NCI-H1417 treated with DMSO at 0.1 percent for 48 hours (cell line): ENCODE measurements at places on chromosomes 2 and 18.

DNA sequence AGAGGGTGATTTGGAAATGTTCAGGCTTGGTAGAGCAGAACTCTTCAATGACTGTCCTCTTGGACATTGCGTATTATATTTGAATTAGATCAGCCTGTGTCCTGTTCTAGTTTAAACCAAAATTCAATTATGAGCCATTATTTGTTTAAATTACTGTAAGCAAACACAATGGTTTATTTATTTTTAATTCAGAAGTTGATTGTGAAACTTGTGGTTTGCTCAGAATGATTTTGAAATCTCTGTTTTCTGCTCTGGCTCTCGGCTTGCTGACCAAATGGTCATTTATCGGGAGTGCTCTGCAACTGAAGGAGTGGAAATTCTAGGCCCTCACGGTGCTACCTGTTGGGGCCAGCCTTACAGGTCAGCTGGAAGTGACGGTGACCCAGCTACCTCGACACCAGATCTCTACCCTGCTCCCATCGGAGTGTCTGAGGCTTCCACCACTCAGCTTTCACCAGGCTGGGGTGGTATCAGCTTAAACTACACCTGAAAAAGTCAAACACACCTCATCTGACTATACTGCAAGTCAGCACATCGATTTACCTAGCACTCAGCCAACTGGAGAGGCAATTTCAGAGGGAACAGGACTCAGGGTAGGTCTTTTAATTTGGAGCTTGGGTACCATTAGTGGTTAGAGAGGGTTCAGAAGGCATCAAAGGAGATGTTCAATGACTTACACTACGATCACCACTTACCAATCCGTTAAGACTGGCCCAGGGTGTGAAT lies 36.8 kb upstream of the GPD2 start:
- no peak for DNase-seq

DNA sequence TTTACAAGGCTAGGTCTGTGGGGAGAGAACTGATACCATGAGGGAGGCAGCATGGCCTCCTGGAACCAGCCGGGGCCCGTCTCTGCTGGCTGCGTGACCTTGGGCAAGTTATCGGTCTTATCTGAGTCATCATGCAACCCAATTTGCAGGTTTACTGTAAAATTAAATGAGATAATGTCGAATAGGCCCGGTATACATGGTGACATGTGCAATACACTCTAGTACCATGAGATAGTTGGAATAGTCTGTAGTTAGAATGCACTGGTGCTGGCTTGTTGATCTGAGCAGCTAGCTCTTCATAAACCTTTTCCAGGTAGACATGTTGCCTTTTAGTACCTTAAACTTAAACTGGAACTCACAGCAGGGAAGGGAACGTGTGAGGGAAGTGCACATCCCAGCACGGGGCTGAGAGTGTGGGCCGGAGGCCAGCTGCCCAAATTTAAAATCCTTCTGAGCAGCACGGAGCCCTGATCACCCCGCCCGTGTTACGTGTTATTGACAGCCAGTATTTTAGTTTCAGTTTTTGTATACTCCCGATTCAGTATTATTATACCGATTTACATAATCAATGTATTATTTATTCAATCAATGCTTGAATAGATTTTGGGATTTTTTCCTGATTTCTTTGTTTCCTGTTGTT lies 72.4 kb upstream of the HS6ST1 start:
- no peak for DNase-seq

GRCh38 chr18:22286585-22286984 lies 117.2 kb downstream of the GATA6 start:
- no peak for DNase-seq

DNA sequence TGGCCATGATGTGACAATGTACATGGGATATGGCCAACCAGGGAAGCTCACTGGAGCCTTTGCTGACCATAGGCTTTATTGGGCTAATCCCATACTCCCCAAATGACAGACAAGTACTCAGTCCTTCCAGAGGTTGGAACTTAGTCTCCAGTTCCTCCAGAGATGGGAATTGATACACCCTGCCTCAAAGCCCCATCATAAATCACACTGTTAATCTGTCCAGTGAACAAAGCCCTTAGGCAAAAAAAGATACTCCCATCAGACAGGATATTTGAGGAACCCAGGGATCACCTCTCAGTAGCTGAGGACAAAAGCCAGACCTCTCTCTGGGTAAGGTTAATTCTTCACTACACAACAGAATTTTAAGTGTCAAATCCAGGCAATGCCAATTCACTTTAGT lies 247.5 kb upstream of the CDH20 start:
- peak; percentile 56 for DNase-seq

DNA sequence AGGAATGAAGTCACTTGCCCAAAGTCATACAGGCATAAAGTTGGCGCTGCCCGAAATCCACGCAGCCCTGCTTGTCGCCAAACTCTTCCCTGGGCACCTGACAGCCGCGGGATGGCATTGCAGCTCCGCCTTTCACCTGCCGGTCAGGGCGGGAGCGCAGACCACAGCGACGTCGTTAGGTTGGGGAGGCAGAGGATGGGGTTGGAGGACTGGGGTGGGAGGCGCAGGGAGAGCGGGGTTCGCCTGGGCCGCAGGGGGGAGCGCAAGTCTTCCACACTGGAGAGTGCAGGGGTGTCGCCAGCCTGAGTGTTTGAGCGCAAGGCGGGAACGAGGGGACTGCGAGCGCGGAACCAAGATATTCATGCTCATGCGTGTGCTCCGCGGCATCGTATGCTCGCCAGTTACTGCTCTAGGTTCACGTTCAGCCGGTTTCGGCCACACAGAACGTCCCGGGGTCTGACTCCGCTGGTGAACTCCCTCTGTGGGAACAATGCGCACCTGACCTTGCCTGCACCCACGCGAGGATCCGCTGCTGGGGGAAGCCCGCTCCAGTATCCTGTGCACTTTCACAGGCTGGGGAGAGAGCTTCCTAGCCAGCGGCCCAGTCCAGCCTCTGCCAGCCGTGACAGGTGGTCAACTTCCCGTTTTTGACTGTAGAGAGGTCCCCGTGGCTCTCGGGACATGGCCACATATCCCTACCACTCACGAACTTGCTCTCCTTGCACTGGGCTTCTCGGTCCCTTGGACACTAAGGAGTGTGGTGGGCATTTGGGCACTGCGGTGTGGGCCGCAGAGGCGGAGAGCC lies 767 bp upstream of the NPPC start:
- no peak for DNase-seq

GRCh38 chr2:23235736-23236135 lies 149.2 kb upstream of the KLHL29 start:
- no peak for DNase-seq

DNA sequence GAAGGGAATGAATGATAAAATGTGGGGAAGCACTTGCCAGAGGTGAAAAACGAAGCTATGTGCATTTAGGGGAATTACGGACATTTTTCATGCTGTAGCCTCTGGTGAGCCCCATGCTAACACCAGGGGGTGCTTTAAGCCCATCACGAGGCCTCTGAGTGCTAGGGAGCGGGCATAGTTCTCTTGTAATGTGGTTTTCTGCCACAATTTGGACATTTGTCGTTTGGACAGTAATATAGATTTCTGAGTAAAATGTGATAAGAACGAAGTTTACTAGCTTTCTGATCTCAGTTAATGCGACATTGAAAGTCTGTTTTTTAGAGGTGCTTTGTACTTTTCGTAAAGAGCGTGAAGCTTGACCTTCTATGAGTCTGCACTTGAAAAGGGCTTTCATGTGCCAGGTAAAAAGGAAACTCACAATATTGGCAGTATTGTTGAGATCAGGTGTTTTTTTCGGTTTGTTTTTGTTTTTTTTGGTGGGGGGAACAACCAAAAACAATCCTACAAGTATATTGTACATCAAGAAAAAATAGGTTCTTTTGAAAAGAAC lies 50.6 kb downstream of the TRAF3IP1 start:
- no peak for DNase-seq

DNA sequence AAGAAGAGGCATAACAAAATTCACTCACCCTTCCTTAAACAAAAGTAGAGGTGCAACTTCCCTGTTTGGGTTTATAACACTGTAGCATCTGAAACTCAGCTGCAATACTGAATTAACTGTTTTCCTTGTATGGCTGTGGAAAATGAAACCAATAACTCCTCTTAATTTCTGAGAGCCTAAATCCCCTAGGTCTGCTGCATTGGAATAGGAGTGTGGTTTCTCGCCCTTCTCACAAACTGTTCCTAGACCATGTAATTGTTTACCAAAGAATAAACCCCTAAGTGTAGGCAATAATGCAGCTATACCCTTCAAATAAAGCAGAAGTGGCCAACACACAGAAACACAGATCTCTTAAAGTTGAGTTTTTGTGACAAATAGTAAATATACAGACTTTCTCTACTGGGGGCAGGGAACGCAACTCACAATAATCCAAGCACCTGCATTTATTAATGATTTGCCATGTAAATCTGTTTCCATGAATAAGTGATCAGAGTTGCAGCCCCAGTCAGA lies 52.0 kb downstream of the RASGRP3 start:
- DNase-seq: no peak

GRCh38 chr18:61694236-61694635 lies 198.6 kb downstream of the RNF152 start:
- DNase-seq: no peak

GRCh38 chr2:176822060-176822459 lies 390.5 kb upstream of the HNRNPA3 start:
- no peak for DNase-seq

DNA sequence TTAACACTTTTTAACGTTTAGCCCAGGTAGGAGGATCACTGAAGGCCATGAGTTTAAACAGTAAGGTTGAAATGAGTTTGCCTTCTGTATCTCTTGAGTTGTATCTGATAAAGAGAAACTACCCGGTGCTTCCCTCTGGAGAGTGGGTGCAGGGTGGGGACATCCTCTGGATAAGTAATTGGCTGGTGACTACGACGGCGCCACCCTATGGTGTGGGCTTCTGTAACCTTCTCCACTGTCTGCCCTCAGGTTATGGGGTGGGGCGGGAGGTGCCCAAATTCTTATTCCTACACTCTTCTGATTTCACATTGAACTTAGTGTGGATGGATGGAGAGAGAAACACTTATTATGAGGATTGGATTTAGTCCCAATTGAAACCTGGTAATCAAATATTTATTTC lies 68.8 kb downstream of the LDLRAD4 start:
- DNase-seq: no peak

- no peak for DNase-seq
Measured at GRCh38 chr2:236887953-236888793, 197.5 kb upstream of the COPS8 start.

DNA sequence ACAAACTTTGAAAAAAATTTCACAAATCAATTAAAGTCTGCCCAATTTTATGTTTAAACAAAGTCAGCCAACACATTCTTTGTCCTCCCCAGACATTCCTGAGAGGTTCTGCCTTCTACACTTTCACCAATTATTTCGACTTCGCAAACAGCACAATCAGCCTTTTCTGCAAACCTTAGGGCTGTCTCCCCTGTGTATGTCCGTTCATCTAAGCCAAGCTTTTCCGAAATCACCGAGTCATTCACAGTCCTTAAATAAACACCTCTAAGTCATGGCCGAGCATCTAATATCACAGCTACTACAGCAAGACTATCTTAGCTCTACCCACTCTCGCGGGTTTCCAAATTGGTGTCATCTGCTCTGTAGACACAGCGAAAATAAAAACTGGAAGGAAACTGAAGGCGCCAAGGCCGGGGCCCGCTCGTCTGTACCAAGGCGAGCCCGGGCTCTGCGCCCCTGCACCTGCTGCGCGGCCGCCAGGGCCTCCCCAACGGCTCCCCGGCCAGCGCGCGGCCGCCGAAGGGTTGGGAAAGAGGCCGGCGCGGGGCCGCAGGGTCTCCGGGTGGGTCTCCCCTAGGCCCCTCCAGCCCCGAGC lies 730 bp downstream of the ODC1 start:
- peak; percentile 28 for DNase-seq

DNA sequence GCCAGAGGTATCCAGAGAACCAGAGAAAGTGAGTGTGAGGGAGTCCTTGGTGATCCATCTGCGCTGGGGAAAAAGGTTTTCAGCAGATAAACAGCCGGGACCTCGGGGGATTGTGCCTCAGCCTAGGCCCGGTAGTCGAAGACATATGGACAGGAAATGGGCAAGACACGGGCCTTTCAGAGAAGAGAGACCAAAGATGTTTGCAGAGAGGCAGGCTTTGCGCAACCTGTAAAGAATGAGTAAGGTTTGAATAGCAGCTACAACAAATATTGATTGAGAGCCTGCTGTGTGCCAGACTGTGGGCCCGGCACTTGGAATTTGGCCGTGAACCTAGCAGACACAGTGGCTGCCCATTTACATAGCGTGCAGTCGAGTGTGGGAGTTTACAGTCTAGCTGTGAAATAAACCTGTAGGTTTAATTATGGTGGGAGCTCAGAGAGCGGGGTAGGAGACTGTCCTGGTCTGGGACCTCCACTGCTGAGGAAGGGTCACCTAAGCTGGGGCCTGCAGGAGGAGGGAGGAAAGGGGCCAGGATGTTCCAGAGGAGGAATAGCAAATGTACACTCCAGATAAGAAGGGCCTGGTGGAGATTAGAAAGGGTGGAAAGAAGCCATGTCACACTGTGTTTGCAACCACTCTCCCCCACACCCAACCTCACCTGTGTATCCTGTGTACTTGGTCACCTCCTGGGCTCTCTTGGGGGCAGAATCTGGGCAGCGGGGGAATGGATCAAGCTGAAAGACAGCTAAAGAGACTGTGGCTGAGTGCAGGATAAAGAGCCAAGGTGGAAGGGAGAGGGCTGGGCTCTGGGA lies 3.0 kb downstream of the SH2D6 start:
- no peak for DNase-seq

DNA sequence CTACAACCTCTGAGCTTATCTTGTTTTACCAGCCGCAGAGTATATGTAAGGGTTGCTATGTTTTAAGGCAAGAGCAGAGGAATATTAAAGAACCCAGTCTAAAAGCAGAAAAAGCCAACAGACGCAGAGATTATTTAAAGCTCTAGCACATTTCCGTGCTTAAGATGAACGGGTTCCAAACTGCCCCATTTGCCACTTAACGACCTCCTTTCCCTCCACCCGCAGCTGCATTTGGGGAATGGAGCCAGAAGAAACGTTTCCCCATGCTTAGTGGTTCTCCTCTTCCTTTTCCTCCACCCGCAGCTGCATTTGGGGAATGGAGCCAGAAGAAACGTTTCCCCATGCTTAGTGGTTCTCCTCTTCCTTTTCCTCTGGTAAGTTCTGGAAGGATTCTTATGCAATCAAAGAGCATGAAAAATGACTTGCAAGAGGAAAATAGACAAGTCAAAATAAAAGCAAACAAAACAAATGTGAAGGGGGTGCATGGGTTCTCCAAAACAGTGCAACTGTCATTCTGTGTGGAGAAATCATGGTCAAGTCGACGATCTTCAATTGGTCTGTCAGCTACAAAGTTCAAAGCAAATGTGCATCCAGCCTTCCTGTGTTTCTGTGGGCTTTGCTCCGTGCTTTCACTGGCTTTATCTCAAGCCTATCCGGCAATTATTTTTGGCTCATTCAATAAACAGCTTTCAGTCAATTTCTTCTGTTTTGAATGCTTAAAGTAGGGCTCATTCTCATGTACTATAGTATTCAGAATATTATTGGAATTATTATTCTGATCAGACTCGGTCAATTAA lies 57.8 kb downstream of the DIPK1C start:
- no peak for DNase-seq

DNA sequence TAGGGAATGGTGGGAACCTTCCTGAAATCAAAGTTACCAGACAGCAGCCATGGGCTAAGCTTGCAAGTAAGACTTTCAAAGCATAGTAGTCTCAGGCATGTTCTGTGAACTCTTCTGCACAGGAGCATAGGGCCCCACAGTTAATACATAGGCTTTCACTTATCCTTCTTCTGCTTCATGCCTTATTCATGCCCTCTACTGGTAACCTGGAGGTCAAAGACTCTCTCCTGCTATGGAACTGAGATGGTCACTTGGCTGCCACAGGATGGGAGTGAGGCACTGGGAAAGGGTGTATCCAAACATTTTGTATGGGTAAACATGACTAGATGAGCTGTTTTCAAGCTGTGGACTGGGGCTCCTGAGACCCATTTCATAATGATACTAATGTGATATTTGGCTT lies 49.1 kb upstream of the ZNF638 start:
- no peak for DNase-seq
